Cerebellum (tissue), 4 donors: ENCODE measurements at places on chromosomes 1 and 21.
A peak's percentile ranks its signal among the peaks of the same experiment; 100 is the strongest.

- DNase-seq = no peak
Measured at GRCh38 chr1:47871799-47872353, 125.3 kb downstream of the TRABD2B start.

GRCh38 chr1:31651089-31651420 lies 6.4 kb upstream of the PEF1 start:
- no peak for DNase-seq

GRCh38 chr1:160685266-160685665 lies 26.4 kb downstream of the CD48 start:
- no peak for DNase-seq

DNA sequence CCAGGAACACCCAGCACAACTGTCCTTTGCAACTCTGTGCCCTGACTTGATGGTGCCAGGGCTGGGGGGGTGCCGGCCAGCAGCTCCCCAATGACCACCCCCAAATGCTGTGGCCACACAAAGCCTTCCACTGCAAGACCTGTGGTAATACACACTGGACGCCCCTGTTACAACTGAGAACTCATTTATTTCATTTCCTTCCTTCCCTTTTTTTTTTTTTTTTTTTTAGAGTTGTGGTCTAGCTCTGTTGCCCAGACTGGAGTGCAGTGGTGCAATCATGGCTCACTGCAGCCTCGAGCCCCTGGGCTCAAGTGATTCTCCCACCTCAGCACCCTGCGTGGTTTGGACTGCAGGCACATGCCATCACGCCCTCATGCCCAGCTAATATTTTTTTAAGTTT lies 25.2 kb downstream of the TP73 start:
- DNase-seq = no peak

- DNase-seq = no peak
Measured at GRCh38 chr1:154129391-154129970, 25.4 kb downstream of the NUP210L start.

DNA sequence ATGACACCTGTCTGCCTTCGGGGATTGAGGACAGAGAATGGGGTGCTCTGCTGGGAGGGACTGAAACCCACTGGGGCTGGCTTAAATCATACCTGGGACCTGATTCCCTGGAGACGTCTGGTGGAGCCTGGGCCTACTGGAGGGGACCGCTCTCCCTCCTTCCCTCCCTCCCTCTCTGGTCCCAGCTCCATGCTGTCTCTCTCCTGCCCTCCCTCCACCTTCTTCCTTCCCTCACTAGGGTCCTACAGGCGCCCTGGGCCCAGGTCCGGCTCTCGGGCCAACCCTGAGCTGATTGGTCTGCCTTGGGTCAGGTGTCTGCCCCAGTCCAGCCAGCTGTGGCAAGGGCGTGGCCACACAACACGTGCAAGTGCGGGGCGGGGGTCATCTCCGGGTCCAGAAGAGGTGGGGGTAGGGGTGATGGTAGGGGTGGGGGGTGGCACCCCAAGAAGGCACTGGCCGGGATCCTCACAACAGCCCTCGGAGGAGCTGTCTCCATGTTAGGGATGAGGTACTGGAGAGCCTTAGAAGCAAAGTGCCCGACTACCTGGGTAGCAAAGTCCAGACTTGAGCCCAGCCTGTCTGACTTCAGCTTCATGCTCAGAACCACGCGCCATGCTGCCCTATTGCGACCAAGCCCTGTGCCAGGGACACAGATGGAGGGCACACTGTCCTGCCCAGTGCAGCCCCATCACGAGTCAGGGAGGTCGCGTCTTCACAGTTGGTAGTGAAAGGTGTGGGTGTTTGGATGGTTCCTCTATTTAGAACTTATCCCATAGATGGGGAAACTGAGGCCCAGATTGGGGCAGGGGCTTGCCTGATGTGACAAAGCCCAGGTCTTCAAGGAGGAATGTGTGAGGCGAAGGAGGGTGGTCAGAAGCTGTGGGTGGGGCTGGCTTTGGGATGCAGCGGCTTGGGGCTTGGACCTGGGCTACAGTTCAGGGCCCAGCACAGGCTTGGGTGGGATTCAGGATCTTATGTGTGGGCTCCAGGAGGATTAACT lies 574.1 kb downstream of the PTPRU start:
- no peak for DNase-seq

- DNase-seq = no peak
Measured at GRCh38 chr1:83889707-83890106, 109.2 kb downstream of the TTLL7 start.

GRCh38 chr1:9753121-9753531 lies 70.6 kb downstream of the CLSTN1 start:
- DNase-seq = peak; percentile 46
